ENCODE measurements at places on chromosomes 16 and 17.

GRCh38 chr17:2336852-2337543 is at the start of gene SGSM2:
Gene SGSM2, plus strand, starts transcription at chr17:2337501. Its CDS starts 188 bp downstream, at chr17:2337689.
- peak; percentile 74 for DNase-seq

DNA sequence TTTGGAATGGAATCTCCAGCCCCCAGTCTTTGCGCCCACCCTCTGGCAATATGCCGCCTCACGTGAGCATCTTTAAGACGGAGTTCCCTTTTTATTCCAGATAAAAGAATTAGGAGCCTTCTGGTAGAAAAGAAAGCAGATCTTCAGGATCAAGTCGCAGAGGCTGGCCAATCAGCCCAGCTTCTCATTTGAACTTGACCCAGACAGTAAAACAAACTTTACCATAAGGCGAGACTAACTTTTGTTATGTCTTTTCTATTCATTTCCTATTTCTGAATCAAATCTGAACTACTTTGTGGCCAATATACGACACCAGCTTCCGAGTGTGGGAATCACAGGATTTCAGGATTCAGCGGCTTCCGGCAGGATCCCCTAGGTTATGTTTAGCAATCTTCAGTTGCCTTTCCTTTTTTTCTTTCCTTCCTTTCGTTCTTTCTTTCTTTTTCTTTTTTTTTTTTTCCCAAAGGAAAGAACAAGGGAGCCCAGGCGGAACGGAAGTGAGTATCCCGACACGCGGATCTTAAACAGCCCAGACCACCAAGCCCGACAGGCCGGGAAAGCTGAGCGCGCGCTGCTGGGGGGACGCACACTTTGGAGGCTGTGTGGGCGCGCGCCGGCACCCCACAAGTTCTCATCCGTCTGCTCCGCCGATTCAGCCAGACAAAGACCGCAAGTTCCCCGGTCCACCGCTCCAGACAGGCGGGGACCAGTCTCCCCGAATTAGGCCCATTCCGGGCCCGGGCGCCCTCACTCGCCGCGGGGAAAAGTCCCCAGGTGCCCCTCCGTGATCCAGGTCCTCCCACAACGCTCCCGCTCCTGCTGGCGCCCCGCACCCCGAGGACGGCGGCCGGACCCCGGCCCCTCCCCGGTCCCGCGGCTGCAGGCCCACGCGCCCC is 633 bp downstream of the TBC1D16 start:
- DNase-seq = no peak

GRCh38 chr17:29165800-29166506 is 14.2 kb downstream of the MYO18A start:
- DNase-seq = no peak

- no peak for DNase-seq
Observed at GRCh38 chr17:12641084-12641483, 24.6 kb upstream of the MYOCD start.

DNA sequence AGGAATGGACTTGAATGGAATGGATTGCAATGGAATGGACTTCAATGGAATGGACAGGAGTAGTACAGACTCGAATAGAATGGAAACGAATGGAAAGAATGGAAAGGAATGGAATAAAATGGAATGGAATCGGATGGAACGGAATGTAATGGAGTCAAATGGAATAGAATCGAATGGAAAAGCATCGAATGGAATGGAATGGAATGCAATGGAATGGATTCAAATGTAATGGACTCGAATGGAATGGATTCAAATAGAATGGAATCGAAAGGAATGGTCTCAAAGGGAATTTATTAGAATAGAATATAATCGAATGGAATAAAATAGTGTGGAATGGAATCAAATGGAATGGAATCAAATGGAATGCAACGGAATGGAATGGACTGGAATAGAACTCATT is 484.9 kb upstream of the WSB1 start:
- DNase-seq = no peak

- peak; percentile 51 for DNase-seq
Observed at GRCh38 chr16:56603589-56603988, 4.8 kb upstream of the MT2A start.

- DNase-seq = no peak
Observed at GRCh38 chr17:67138392-67138791, 94.0 kb downstream of the CACNG1 start.

DNA sequence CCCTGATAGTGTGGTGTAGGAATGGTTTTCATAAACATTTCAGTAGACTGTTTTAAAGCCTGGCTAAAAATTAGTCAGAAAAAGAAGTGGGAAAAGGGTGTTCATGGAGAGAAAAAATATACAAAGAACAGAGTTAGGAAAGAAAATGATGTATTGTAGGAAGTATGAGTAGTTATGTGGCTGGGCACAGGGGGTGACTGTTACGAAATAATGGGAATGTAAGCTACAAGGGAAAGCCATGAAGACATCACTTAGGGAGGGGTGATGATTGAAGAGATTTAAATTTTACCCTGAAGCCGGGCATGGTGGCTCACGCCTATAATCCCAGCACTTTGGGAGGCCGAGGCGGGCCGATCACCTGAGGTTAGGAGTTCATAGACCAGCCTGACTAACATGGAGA is 55.3 kb downstream of the NUP88 start:
- DNase-seq = no peak

DNA sequence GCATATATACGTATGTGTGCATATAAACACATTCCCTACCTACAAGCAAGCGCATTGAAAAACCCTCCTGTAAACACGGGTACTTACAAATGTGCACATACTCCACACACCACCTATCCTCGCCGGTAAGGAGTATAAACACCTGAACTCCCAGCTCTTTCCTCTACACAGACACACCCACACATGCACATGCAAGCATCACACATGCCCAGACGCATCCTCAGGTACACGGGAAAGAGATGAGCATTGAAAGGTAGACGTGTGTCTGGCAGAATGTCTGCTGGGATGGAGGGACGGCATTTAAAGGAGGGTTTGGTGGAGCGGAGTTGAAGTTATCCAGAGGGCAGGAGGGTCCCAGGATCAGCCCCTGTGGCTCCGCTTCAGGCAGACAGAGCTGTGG is 4.7 kb upstream of the SMTNL2 start:
- DNase-seq = no peak

DNA sequence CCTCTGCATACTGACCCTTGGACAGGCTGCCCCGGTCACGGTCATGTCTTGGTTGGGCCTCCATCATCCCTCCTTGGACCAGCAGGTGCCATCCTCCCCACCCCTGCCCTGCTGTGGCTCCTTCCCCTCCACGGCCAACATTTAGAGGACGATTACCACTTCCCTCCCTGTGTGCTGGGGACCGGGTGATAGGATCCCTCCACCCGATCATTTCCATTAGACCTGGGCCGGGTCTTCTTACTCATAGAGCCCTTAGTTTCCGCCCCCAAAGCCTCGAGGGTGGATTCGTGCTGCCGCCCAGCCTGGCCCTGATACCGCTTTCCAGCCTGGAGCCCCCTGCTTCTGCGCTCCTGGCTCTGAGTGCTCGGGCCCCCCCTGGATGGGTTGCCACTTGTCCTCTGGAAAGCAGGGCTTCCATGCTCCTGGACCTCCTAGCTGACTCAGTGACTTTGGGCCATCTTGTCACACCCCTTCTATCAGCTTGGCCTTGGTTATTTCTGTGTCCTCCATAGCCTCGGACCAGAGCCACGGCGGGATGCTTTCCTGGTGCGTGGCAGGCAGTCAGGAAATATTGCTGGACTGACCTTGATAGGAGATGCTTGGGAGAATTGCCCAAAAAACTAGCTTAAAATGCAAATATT is 171.4 kb downstream of the SEC14L1 start:
- DNase-seq = no peak

DNA sequence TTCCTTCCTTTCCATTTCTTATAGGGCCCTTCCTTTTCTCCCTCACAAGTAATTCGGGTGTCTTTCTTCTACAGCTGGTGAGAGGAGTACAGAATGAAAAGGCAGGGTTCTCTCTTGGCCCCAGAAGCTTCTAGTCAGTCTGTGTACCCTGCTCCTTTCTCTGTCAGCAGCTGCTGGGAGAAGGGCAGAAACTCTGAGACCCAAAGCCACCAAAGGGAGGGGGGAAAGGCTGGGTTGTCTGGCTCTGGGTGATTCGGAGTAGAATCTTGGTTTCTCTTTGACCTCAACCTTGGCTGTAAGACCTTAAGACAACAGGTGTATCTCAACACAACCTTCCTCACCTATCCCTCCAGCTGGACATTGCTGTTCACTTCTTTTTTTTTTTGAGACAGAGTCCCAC is 3.3 kb upstream of the NR1D1 start:
- no peak for DNase-seq

- no peak for DNase-seq
Observed at GRCh38 chr17:4950075-4950745, 709 bp upstream of the ENO3 start.

All from HuH-7 (cell line).